ENCODE measurements at places on chromosomes 2 and 18.

- no peak for DNase-seq
Measured at GRCh38 chr18:78240101-78240500, 739.5 kb upstream of the SALL3 start.

DNA sequence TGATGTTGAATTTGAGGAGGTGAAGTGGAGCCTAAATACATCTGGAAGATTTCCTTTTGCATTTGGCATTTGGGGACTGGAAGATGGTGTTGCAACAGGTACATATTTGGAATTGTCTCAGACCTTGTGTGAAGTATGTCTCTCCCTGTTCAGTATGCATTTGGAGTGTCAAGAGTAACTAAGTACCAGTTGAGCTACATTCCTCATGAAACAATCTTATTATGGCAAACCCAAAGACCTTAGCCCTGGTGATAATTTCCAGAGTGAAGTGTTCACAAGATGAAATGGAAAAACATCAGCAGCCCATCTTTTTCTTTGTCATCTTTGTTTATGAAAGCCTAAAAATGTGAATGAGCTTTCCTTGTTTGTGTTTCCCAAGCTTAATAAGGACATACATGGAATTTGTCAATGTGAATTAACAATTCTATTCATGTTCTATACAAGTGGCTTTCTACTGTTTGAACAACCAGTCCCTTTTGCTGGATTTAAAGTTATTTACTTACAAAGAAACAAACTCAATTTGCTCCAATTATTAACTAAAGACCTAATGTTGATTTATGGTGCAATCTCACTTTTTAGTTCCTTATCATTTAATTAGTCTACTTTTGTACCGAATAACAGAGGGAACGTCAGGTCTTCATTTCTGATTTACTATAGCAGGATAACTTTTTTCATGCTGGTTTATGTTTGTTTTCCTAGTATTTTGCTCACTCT lies 42.1 kb upstream of the PPP1R1C start:
- DNase-seq: no peak

- DNase-seq: no peak
Measured at GRCh38 chr2:144348846-144349245, 171.1 kb downstream of the ZEB2 start.

- DNase-seq: no peak
Measured at GRCh38 chr2:3526871-3527270, 7.5 kb upstream of the ADI1 start.

GRCh38 chr2:162022290-162022945 lies 51.6 kb downstream of the DPP4 start:
- no peak for DNase-seq

DNA sequence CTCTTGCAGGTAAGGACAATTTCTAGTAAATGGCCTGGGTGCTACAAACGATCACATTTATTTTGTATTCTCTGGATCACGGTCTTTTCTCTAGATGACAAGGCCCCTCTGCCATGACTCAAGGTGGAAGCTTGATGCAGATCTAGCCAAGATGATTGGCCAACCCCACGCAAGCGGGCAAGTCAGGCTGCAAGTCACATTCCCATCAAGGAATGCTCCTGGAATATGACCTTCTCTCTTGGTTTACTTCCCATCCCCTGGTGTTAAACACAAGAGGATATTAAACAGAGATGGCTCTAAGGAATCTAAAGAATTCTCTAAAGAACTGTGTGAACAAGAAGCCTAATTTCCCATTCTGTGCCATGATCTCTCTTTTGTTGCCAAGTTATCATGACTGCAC lies 97.3 kb upstream of the SERPINE2 start:
- DNase-seq: no peak

DNA sequence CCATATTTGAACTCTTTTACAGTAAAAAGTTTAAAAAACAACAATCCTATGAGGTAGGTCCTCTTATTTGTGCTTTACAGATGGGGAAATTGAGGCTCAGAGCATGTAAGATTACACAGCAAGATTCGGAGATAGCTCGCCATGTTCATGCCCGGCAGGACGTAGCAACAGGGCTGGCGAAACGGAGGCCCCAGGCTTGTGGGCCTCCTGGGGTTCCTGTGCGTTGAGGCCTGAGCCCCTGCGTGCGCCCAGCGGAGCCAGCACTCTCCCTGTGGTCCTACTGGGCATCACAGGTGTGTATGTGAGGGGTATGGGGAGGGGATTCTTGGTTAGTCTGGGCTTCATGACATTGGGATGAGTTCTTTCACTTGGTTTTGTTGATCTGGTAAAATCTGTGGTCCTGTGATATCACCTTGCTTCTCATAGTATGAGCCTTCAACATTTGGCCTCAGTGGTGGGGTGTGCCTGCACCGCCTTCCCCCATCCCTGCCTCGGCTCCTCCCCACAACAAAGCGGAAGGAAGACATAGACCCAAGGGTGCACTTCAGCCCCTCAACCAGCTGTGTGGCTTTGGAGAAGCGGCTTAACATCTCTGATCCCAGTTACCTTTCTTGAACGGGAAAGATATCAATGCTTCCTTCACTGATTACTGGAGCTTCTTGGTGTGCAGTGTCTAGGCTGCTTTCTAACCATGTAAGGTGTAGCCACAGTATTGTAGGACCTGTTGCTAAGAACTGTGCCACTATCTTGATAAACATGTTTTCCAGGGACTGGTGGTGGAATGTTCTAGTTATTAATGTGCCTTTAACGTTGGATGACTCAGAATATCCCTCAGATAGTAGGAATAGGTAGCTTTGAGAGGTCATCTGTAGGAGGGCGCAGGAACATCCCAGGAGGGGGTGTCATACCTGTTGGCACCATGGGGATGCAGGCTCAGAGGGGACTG lies 37.2 kb downstream of the HPCAL1 start:
- no peak for DNase-seq

GRCh38 chr2:45450634-45451033 lies 160.4 kb downstream of the SRBD1 start:
- DNase-seq: no peak

DNA sequence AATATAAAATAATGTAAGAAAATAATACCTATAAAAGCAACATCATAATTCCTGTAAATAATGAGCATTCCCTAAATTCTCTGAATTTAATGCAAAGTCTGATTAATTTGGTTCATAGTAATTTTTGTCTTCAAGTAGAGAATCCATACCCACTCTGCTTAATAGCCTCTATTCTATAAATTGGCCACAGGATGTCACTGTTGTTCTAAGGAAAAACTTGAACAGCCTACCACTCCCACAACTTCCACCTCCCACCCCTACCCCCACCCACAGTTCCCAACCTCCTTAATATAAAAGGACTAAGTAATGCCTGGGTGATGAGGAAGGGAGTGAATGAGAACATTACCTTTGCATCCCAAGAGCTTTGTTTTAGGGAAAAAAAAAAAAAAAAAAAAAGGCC lies 27.2 kb upstream of the BBS5 start:
- no peak for DNase-seq
